ENCODE measurements at places on chromosomes 6 and 20.

DNA sequence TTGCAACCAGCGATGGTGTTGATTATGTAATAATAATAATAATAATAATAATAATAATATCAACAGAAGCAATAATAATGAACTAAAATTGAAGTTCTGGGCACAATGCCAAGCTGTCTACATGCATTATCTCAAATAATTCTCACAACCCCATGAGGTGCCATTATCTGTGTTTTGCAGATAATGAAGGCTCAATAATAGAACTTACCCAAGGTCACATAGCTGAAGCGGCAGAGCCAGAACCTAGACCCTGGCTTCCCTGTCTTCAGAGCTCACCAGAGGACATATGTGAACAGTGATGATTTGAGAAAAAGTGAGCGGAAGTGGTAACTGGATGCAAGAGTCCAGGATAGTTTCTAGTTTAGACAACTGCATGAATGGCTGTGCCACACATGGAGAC is 91.0 kb downstream of the HIVEP1 start:
- no peak for DNase-seq

- DNase-seq, result no peak
These were observed 7.3 kb downstream of the IFNGR1 start for GRCh38 chr6:137211910-137212309.

GRCh38 chr6:136803608-136804007 is 11.3 kb upstream of the MAP3K5 start:
- no peak for DNase-seq

- DNase-seq, result no peak
These were observed 8.4 kb upstream of the ZBTB24 start for GRCh38 chr6:109491207-109491938.

DNA sequence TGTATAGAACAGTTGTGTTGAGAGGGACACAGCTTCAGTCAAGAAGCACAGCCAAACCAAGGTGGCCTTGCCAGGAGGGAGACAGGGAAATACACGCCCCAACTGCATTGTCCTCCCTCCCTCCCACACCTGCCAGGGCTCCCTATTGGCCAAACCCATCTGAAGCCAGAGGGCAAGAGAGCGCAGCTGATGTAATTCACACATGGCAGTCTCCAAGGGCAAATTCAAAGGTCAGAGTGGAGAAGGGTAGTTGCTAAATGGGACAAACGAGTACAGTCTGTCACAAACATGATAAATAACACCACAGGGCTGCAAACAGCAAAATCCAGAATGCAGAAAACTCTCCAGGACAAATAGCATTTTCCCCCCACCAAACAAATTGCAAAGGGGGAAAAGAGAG is 23.2 kb upstream of the PPP1R16B start:
- DNase-seq, result no peak

DNA sequence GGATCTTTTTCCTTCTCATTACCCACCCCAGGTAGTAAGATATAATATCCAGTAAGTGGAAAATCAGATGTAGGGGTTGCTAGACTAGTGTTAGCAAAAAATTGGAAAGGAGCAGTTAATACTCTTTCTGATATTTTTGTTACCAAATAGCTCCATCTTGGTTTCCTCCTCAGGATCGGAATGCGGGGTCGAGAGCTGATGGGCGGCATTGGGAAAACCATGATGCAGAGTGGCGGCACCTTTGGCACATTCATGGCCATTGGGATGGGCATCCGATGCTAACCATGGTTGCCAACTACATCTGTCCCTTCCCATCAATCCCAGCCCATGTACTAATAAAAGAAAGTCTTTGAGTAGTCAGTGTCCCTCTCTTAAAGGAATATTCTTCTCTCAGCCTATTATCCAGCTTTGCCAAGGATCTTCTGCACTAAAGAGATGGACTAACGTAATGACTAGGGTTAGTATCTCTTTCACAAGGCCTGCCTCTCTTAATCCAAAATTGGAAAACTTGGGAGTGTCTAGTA is 1.5 kb downstream of the ROMO1 start:
- DNase-seq, result peak; percentile 60

DNA sequence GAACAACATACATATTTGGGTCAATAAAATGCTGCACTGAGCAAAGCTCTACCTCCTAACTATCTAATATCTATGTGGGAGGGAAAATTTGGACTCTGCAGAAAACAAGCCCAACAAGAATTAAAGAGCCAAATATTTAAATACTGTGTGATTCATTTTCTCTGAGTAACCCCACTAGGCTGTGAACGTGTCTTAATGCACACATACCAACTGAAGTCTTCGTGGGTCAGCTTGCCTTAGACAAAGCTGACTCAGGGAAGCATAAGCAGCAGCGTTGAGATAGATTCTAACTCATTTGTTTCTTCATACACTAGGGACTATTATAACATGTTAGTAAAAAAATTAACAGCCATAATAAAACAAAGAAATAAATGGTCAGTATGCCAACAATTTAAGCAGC is 114.3 kb downstream of the GJA1 start:
- DNase-seq, result no peak

All from activated effector memory CD4-positive, alpha-beta T cell treated with anti-CD3 and anti-CD28 coated beads, Interleukin-2, amount 50 U/mL, for 16 hours (primary cell).